ENCODE measurements at places on chromosomes 4 and X. TPM values are rescaled to one million over a fixed set of nuclear protein-coding genes. Genes with fewer than 3 reads are reported as not detected.

The NDST3 gene
- total RNA-seq: not detected

The VAMP7 gene
- total RNA-seq: 8.0 TPM

The EFHC2 gene
- not detected for total RNA-seq

The ACOX3 gene
- 74.5 TPM for total RNA-seq

The TMEM144 gene
- 4.0 TPM for total RNA-seq

The RAB39B gene
- total RNA-seq: not detected

The ALAS2 gene
- total RNA-seq: 6.9 TPM

The MAGEC1 gene
- total RNA-seq: not detected

The UBE2D3 gene
- total RNA-seq: 379 TPM

GRCh38 chr4:2042947-2043395 is 16.2 kb upstream of the NAT8L start:
- H3K4me1 ChIP-seq: peaks cover 10% of the 10 kb centered on the region
- peak overlapping the region; percentile 78 for H3K4me3 ChIP-seq
- H3K27ac ChIP-seq: no peak overlapping the region
- DNase-seq: peak; percentile 49
- H3K36me3 ChIP-seq: no peaks in the 10 kb centered on the region

- DNase-seq: no peak
- H3K27ac ChIP-seq: no peak overlapping the region
- H3K4me1 ChIP-seq: no peaks in the 10 kb centered on the region
- H3K4me3 ChIP-seq: no peak overlapping the region
- no peaks in the 10 kb centered on the region for H3K27me3 ChIP-seq
Observed at GRCh38 chr4:154067786-154068185, 278.9 kb upstream of the SFRP2 start.

- H3K27ac ChIP-seq: no peak overlapping the region
- no peaks in the 10 kb centered on the region for H3K27me3 ChIP-seq
- no peaks in the 10 kb centered on the region for H3K36me3 ChIP-seq
- no peaks in the 10 kb centered on the region for H3K4me1 ChIP-seq
- DNase-seq: no peak
- no peak overlapping the region for H3K4me3 ChIP-seq
Observed at GRCh38 chr4:148998719-148999118, 556.5 kb upstream of the NR3C2 start.

GRCh38 chrX:109347632-109348031 is 134.3 kb downstream of the GUCY2F start:
- H3K27ac ChIP-seq: no peak overlapping the region
- H3K4me1 ChIP-seq: no peaks in the 10 kb centered on the region

DNA sequence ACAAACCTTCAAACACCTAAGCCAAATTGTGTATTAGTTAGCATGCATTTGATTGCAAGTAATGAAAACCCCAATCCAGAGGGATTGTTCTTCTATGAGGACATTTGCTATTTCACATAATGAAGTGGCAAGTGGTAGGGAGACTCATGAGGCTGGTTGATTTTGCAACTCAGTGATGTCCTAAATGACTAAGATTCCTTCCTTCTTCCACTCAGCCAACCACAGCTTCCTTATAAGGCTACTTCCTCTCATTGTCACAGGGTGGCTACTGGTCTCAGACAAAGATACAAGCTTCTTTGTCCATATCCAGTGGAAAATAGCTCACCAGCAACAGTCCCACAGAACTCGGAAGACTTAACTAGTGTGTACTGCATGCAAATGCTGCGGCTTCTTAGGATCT is 5.3 kb upstream of the OTC start:
- no peak for DNase-seq
- H3K27ac ChIP-seq: no peak overlapping the region
- H3K36me3 ChIP-seq: no peaks in the 10 kb centered on the region

DNA sequence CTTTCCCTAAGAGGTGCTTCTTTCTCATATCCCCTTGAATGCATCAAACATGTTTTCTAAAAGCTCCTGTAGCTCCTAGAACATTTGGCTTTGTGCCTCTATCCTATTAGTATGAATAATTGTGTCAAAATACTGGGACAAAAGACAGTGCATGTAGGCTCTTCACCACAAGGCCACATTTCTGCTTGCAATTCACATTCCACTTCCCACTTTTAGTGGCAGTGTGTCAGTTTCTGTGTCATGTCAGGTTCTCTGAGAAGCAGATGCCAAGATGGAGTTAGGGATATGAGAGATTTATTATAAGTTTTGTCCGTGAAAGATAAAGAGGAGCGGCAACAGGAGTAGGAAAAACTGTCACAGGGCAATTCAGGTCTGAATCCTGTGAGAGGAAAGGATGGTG is 61.3 kb upstream of the GPRIN3 start:
- no peaks in the 10 kb centered on the region for H3K4me1 ChIP-seq
- no peaks in the 10 kb centered on the region for H3K27me3 ChIP-seq
- no peak for DNase-seq
- H3K27ac ChIP-seq: no peak overlapping the region
- no peaks in the 10 kb centered on the region for H3K36me3 ChIP-seq

- no peaks in the 10 kb centered on the region for H3K4me1 ChIP-seq
- DNase-seq: no peak
- no peak within 1 kb of the TSS for H3K4me3 ChIP-seq
- H3K27ac ChIP-seq: no peak within 1 kb of the TSS
- H3K36me3 ChIP-seq: no peaks in the 10 kb centered on the region
Observed at GRCh38 chr4:154781126-154781982, at the start of gene RBM46. Gene RBM46, plus strand, starts transcription at chr4:154781272. Its CDS starts 15,481 bp downstream, at chr4:154796753.

DNA sequence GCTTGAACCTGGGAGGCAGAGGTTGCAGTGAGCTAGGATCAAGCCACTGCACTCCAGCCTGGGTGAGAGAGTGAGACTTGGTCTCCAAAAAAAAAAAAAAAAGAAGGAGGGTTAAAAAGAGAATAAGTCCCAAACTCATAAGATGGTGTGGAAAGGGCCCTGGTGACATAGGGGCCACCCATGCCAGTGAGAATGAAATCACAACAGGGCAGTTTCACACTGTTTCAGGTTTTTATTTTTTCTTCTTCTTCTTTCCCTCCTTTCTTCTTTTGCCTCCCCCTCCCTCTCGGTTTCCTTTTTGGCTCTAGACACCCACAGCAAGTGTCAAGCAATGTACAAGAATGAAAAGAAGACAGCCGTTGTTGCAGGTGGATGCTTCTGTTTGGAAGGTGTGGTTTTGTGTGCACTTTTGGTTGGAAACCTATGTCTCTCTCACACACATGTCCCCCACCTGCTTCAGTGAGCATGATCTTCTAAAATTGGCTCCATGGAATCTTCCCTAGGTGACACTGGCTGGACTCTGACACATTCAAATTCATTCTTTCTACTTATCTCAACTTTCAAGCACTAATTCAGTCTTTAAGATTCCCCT is 14.4 kb upstream of the TLR8 start:
- DNase-seq: no peak
- H3K4me3 ChIP-seq: no peak overlapping the region
- no peak overlapping the region for H3K27ac ChIP-seq

- H3K27ac ChIP-seq: no peak overlapping the region
- H3K4me1 ChIP-seq: no peaks in the 10 kb centered on the region
- H3K27me3 ChIP-seq: no peaks in the 10 kb centered on the region
Observed at GRCh38 chrX:70386235-70386634, 36.9 kb upstream of the GDPD2 start.

DNA sequence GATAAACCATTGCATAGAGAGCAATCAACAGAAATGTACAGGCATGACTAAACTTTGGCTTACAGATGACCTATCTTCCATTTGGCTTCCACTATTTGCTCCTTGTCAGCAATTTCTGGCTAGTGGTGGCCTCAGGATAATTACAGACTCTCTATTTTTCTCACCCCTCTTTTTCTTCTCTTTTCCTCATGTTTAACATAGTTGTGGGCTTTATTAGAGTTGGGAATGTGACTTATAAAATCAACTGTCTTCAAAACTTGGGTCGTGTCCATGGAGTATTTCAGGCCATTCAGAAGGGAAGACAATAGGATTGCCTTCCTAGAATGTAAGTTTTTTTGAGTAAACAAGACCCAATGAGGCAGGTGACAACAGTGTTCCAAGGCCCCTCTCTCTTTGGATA is 236.2 kb downstream of the FRAS1 start:
- H3K4me3 ChIP-seq: no peak overlapping the region
- no peaks in the 10 kb centered on the region for H3K27me3 ChIP-seq
- no peak for DNase-seq
- no peaks in the 10 kb centered on the region for H3K4me1 ChIP-seq

DNA sequence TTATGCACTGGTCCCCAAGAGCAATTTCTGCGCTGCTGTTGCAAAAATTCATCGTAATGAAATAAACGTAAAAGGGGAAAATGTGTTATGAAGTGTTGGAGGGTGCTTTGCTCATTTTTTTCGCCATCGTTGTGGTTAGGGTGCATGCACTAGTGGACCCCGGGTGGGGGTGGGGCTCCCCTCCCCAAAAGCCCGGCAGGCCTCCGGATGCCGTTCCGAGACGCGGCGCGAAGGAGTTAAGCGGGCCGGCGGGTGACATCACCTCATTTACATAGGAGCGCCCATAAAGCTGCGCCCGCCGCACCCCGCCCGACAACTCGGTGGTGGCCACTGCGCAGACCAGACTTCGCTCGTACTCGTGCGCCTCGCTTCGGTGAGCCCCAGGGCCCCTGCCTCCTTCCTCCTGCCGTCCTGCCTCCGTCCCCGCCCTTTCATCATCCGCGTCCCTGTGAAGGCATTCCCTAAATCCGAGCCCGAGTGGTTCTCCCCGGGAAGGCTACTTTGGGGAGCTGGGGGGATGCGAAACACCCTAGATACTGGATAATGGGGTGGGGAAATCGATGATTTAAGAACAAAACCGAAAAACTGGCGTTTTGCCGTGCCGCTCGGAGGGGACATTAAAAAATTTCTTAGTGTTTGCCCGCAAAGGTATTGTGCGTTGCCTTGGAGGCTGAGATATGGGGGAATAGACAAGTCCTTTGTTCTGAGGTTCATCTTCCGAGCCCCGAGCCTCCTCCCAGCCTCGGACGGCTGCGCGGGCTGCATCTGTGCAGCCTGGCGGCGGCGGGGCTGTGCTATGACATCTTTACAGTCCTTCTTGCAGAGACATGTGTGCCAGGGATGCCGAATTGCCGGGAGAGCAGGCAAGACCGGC is at the start of gene TMSB4X:
TMSB4X (plus strand) TSS at position 315 of the 874 bp plus-strand sequence.
- no peaks in the 10 kb centered on the region for H3K27me3 ChIP-seq
- peak within 1 kb of the TSS; percentile 94 for H3K27ac ChIP-seq
- H3K36me3 ChIP-seq: no peaks in the 10 kb centered on the region
- DNase-seq: peak; percentile 91
- peaks cover 13% of the 10 kb centered on the region for H3K4me1 ChIP-seq
- H3K4me3 ChIP-seq: peak within 1 kb of the TSS; percentile 70

DNA sequence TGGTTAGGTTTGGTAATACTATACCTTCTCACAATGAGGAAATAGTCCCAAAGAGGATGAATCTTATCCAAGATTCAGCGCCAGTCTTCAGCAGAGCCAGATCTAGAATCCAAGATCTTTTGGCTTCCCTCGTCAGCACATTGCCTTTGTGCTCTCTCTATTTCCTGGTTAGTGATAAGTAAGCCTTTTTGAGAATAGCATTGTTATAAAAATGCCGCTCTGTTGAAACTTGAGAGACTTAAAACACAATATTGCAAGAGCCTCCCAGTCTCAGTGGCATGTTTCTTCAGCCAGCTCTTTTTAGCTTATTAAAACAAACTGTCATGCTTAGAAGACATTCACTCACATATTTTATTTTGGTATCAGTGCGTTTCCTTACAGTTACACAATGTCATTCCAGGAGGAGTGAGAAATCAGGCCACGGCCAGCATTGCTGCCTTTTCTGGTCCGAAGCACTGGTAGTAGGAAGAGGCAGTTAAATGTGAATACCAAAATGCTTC is 141.4 kb downstream of the KLHL8 start:
- peak overlapping the region; percentile 79 for H3K27ac ChIP-seq
- peak; percentile 84 for DNase-seq
- H3K4me3 ChIP-seq: no peak overlapping the region

GRCh38 chr4:188918787-188919186 is 779.5 kb downstream of the TRIML1 start:
- no peak for DNase-seq
- no peaks in the 10 kb centered on the region for H3K4me1 ChIP-seq
- no peaks in the 10 kb centered on the region for H3K27me3 ChIP-seq
- no peaks in the 10 kb centered on the region for H3K36me3 ChIP-seq
- no peak overlapping the region for H3K27ac ChIP-seq

DNA sequence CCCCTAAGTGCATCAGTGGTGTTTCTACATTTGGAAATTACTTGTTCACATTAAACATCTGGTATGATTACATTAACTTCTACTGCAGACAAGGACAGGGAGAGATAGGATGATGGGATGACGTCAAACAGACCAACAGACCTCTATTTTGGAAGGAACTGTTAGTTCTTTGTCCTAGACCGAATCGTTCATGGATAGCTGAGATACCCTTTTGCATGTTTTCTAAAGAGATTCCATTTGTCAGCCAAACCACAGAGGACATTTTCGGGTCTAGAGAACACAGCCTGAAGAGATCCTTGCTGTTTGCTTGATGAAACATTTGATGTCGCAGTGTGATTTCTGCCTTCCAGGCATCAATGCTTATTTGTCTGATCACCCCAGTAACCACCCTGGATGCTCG is 27.7 kb downstream of the CHST7 start:
- H3K27me3 ChIP-seq: no peaks in the 10 kb centered on the region
- DNase-seq: no peak
- no peak overlapping the region for H3K4me3 ChIP-seq
- H3K4me1 ChIP-seq: no peaks in the 10 kb centered on the region
- no peaks in the 10 kb centered on the region for H3K36me3 ChIP-seq

DNA sequence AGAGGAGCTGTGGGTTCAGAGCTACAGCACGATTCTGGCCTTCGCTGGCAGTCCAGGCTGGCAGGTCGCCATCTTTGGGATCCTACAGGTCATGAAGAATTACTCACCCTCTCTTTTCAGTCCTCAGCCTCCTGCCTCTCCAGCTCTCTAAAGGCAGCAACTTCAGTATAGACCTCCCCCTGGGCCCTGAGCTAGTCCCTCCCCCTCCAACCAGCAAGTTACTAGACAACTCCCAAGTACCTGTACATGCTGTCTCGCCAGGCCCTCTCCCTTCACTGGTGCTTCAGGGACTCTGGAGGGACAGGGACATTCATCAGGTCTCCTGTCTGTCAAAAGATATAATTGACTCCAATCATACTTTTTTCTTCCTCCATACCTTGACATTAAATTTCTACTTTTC is at the start of gene GPR119:
GPR119 (minus strand) TSS at position 155 of the 400 bp plus-strand sequence. CDS start 227 bp downstream, outside the sequence.
- no peak within 1 kb of the TSS for H3K27ac ChIP-seq
- no peak within 1 kb of the TSS for H3K4me3 ChIP-seq
- H3K27me3 ChIP-seq: peaks cover 6% of the 10 kb centered on the region
- DNase-seq: no peak
- H3K36me3 ChIP-seq: no peaks in the 10 kb centered on the region

DNA sequence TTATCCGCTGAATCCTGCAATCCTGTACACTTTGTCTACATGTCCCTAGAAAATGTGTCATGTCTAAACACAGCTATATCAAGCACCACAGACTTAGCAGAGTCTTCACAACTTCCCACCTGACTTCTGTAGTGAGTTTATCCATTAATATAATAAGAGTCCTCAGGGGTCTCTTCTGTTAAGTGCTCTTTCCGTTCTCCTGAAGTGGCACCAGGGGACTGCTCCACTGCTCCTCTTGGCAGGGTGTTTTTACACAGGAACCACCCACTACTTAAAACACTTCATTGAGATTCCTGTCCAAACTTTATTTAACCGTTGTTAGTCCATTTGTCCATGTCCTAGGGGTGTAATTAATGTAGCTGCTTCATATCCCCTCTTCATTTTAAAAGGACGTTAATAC is 1000.4 kb downstream of the STPG2 start:
- H3K36me3 ChIP-seq: no peaks in the 10 kb centered on the region
- no peak overlapping the region for H3K4me3 ChIP-seq
- no peaks in the 10 kb centered on the region for H3K4me1 ChIP-seq
- no peak overlapping the region for H3K27ac ChIP-seq
- H3K27me3 ChIP-seq: no peaks in the 10 kb centered on the region

GRCh38 chr4:38128478-38129459 is 168.6 kb downstream of the PTTG2 start:
- H3K4me3 ChIP-seq: no peak overlapping the region
- peak overlapping the region; percentile 17 for H3K27ac ChIP-seq
- peaks cover 31% of the 10 kb centered on the region for H3K36me3 ChIP-seq
- no peak for DNase-seq
- peaks cover 15% of the 10 kb centered on the region for H3K4me1 ChIP-seq

Measured in ascending aorta (tissue), 2 donors.